ENCODE measurements at places on chromosomes 3 and 15. TPM values are rescaled to one million over a fixed set of nuclear protein-coding genes. Genes with fewer than 3 reads are reported as not detected.

The SPINT1 gene
- 1.2 TPM for total RNA-seq

The GOLGA8H gene
- 0.17 TPM for total RNA-seq

The STRIT1 gene
- not detected for total RNA-seq

The SLC6A11 gene
- under 0.01 TPM for total RNA-seq

The GNAT1 gene
- total RNA-seq: not detected

DNA sequence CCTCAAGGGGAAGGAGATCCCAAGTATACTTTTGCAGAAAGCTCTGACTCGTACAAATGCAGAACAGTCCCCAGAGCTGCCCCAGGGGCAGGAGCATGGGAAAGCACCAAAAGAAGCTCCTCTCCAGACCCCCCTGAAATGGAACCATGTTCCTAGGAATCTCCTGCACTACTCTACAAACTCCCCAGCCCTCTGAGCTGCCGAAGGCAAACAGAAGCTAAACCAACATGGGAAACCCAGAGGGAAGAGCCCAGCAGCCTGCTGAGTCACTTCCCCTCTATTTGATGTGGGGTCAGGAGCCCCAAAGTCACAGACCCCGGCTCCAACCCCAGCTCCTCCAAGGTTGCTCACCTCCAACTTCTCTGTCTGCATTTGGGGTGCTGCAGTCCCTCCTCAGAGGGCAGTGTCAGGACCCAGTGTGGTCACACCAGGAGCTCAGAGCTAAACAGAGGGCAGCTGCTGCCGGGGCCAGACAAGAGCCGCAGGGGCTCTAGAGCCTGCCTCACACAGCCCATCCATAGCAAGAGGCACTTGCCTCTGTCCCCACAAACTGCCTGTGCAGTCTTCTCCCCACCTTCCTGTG is 3.8 kb upstream of the PLXNA1 start:
- DNase-seq: no peak

DNA sequence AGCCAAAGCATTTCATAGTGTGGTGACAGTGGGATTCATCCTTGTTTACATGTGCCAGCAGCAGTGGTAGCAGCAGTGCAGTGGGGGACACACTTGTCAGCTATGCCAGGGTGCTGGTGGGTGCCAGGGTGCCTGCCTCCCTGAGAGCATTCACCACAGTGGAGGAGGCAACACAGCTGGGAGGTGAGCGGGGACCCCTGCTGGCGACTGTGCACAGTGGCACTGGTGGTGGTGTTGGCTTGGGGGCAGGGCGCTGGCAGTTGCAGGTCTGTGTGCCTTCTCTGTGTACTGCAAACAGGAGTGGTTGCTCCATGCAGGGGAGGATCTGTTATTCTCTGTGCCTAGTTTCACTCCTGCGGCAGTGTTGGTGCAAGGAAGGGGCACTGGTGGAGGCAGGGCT is 41.2 kb downstream of the CEP63 start:
- DNase-seq: no peak

DNA sequence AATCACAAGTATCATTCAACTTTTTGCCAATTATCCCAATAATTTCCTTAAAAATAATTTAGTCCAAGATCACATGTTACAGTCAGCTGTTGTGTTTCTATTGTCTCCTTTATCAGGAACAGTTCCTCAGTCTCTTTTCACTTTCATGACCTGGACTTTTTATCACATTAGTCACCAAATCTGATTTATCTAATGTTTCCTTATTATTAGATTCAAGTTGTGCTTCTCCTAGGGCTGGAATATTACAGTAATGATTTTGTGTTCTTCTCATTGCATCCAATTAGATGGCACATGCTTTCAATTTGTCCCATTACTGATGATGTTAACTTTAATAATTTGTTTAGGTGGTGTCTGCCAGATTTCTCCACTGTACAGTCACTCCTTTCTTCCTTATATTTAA is 66.3 kb upstream of the DCBLD2 start:
- no peak for DNase-seq

DNA sequence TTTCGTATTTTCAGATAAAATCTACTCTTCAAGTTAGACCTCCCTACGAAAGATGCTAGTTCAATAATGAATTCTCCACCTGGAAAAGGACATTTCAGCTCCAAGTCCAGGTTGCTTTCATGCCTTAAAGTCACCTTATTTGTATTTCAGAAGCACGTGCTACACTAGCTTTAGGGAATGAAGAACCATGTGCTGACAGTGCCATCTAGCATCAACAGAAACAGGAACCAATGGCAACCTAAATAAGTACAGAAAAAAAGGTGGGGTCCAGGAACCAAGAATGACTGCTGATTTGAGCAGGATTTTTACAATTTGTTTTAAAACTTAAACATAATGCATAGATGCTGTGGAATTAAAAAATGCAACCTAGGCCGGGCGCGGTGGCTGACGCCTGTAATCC is 77.6 kb upstream of the SNRPN start:
- no peak for DNase-seq

DNA sequence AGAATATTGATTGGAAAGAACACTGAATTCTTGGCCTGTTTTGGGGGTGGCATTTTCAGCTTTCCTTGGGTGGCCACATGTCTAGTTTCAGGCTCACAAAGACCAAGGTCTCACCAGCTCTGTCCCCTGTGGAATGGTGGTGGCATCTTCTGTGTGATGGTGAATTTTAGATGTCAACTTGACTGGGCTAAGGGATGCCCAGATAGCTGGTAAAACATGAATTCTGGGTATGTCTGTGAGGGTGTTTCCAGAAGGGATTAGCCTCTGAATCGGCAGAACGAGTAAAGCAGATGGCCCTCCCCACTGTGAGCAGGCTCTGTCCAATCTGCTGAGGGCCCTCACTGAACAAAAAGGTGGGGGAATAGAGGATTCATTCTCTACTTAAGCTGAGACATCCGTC is 34.4 kb upstream of the MYZAP start:
- DNase-seq: no peak

- no peak for DNase-seq
Measured at GRCh38 chr15:55660153-55660552, 72.0 kb upstream of the PYGO1 start.

DNA sequence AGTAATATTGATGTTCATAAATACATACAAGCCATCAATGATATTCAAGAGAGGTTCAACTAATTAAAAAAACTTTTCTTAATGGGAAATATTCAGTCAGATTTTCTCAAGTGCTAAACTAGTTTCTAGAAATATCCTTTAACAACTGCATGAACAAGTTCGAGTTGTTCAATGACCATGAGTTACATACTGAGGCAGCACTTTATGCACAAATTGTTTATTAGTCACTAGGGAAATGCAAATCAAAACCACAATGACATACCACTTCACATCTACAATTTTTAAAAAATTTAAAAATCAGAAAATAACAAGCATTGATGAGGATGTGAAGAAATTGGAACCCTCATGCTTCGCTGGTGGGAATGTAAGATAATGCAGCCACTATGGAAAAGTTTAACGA is 62.4 kb downstream of the RAD18 start:
- no peak for DNase-seq

DNA sequence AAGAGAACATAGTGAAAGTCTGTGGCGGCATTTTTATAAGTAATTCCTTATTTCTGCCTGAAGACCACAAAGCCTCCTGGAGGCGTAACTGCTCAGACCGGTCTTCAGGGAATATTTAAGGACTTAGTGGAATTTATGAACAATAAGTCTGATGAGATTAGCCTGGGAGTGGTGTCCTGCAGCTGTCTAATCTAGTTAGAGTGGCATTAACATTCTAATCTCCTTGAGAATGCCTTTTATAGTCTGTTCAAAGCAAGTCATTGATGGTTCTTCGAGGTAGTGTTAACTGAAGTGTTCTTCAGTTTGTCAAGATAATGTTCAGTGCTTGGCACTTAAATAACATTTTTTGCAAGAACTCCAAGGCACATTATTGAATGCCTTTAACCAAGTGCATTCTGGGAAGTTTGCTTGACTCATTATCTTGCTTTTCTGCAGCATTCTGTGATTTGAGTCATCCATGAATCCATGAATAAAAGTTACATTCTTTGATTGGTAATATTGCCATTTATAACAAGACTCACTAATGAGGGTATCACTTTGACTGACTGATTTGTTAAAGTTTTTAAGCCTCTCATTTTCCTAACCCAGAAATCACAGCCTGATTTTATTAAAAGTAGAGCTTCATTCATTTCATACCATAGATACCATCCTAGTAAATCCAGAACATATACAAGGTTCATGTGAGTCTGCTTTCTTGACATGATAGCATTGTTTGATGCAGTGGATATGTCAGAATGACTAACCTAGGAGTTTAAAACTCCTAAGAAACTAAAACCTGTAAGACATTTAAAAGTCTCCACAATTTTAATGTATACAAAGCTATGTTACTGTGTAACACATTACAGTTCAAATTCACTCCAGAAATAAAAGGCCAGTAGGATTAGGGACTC is 12.5 kb downstream of the RBM5 start:
- no peak for DNase-seq

DNA sequence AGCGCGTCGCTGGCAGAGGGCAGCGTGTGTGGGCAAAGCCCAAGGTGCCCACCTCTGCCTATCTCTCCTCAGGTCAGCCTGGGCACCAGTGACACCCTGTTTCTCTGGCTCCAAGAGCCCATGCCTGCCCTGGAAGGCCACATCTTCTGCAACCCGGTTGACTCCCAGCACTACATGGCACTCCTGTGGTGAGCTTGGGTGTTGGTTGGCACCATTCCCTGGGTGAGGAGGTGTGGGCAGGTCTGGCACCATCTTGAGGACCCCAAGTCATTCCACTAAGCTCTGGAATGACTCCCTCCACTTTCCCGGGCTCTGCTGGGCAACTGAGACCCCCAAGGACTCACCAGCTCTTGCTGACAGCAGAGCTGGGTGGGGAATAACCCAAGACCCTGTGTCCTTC is 28.5 kb downstream of the XYLB start:
- DNase-seq: no peak

DNA sequence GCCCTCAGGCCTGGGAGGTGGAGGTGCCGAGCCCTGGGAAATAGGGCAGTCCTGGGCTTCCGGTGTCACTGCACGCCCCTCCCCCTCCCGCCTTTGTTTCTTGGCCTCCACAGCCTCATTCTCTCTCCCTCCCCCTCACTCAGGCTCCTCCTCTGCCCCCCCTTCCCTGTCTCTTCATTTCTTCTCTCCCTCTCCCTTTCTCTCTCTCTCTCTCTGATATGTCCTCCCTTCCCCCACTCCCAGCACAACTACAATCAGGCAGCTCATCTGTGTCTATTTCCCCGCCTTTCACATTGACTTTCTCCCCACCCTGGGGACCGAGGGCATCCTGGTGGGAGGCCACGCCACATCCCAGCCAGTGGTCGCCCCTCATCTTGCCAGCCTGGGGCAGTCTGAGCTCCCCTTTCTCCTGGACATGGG is 40.2 kb downstream of the IDH2 start:
- no peak for DNase-seq

GRCh38 chr3:72274493-72275330 is 489.8 kb upstream of the PROK2 start:
- no peak for DNase-seq

DNA sequence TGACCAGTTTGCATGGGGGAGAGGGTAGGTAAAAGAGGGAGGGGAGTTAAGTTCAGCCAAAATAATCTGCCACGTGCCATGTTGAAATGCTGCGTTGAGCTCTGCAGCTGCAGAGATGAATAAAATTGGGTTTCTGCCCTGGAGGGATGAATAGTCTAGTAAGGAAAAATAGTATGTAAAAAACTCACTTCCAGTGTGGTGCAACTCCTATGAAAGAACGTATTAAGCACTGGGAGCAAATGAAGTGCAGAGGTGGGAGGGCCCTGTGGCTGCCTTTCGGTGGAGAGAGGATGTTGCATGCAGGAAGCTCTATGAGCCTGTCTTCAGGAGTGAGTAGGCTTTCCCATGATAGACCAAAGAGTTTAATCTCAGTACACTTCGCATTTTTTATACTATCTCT is 8.6 kb downstream of the CEP63 start:
- DNase-seq: no peak

DNA sequence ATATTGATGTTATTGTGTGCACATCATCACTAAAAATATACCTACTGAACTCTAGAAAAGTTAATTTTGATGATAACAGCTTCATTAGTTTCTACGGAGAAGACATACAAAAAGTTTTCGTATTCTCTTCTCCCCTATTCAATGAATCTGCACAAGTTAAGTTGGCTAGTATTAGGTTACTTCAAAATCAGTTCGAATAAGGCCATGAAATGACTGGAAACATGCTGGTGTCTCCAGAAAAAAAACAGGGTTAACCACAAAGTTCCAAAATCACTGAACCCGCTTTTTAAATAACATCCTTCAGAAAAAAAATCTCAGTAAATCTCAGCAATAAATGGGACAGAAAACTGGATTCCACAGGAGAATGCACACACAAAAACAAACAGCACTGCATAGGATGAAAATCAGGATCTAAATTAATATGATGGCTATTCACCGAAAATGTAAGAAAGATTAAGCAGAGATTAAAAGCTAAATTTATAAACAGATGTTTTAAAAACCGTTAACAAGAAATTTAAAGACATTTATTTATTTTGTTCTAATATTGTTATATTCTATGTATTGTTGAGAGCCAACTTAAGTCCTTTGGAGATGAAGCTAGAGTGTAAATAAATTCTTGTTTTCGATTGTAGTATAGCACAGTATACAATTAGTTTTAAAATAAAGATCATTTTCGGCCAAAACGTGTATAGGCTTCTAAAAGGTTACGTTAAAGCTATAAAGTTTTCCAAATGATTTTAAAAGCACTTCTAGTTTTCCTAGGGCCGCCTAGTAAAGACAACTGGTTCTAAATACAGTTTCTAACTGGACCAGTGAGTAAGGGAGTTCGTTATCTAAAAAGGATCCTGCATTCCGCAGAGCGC is 1.0 kb downstream of the IGSF11 start:
- DNase-seq: no peak

DNA sequence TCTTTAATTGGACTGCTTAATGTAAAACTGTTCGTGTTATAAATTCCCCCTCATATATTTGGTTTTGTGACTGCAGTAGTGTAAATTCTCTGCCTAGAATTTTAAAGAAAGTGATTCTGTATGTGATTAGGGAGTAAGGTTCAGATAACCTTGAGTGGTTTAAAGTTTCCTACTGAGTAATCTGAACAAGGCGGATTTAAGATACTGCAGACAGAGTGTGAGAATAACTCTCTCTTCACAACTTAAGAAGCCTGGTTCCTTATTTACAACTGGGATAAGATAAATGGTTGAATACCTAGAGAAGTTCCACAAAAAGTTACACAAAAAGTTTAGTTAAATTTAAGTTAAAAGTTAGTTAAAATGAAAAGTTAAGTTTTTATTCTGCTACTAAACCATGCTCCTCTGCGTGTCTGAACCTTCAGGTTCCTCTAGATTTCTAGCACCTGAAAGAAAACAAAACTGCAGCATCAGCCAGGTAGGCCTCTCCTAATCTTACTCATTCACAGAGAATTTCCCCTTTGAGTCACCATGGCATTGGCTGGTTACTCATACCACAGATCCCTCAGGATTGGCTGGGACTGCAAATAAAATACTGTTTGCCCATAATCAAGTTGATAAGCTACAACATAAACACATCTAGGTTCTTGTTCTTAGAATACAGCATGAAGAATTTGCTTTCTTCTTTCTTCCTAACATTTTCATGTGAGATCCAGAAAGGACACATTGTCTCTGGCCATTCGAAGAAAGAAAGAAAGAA is at the start of gene ARL14:
Gene ARL14 (plus strand): TSS at position 614 of the 757 bp plus-strand sequence. CDS start 187 bp downstream, outside the sequence.
- DNase-seq: no peak
